Bronchus fibroblast of lung (primary cell): ENCODE measurements at places on chromosomes 3 and 15. TPM values are rescaled to one million over a fixed set of nuclear protein-coding genes. Genes with fewer than 3 reads are reported as not detected.

Gene KBTBD13
- not detected in 2 replicates for total RNA-seq

Gene CHRM5
- not detected in 2 replicates for total RNA-seq

Gene NME9
- not detected in 2 replicates for total RNA-seq

Gene KNG1
- total RNA-seq, result not detected in 2 replicates

Gene TRAT1
- not detected in 2 replicates for total RNA-seq

Gene ZPLD1
- not detected in 2 replicates for total RNA-seq

Gene PEX5L
- not detected in 2 replicates for total RNA-seq

Gene LTF
- not detected in 2 replicates for total RNA-seq

Gene ZNF662
- total RNA-seq, result 1.0 and 1.3 TPM in 2 replicates

Gene NAALADL2
- 1.0 and 3.4 TPM in 2 replicates for total RNA-seq

Gene STAC
- 4.3 and 5.0 TPM in 2 replicates for total RNA-seq

Gene MAPK6
- total RNA-seq, result 25.7 and 29.6 TPM in 2 replicates
